NCI-H524 treated with DMSO at 0.1 percent for 48 hours (cell line): ENCODE measurements at places on chromosomes 7 and 10.
A peak's percentile ranks its signal among the peaks of the same experiment; 100 is the strongest.

GRCh38 chr7:20153999-20154398, 63.2 kb downstream of the MACC1 start:
- no peak for DNase-seq

- DNase-seq: no peak
Measured at GRCh38 chr7:20328692-20329091, 2.0 kb upstream of the ITGB8 start.

- no peak for DNase-seq
Measured at GRCh38 chr10:92290076-92290836, 622 bp downstream of the CPEB3 start.

DNA sequence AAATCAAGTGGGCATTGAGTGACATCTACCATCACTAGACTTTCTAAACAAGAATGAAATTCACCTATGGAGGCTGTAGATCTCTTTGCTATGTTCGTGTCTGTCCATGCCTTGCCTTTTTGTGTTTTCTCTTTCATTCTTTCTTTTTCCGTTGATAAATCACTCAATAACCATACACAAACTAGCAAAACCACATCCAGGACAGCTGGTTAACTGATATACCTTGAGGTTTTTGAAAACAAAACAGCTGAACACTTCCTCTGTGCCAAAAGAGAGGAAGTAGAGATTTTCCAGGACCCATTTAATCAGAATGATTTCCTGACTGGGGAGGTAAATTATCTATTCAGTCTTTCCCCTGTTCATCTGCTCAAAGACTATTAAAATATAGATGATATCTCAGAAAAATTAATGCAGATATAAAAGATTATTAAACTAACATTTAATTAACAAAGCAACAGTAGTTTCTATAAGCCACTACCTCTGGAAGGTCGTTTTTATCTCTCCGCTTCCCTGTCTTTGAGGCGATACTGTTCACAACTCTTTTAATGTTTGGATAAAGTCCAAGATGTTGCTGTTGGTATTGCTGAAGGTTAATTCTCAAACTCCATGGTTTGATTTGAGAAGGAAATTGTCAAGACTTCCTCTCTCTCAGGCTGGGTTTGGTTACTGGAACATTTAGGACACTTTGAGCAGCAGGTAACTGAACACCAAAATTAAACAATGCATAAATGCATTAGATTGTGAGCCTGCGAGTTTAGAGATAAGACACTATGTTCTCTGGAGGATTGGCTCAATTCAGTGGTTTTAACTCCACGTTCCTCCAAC, 24.4 kb upstream of the C10orf67 start:
- DNase-seq: no peak

GRCh38 chr7:158407581-158408317, 179.9 kb downstream of the PTPRN2 start:
- no peak for DNase-seq

- no peak for DNase-seq
Measured at GRCh38 chr10:11884706-11885423, 61.7 kb downstream of the PROSER2 start.

DNA sequence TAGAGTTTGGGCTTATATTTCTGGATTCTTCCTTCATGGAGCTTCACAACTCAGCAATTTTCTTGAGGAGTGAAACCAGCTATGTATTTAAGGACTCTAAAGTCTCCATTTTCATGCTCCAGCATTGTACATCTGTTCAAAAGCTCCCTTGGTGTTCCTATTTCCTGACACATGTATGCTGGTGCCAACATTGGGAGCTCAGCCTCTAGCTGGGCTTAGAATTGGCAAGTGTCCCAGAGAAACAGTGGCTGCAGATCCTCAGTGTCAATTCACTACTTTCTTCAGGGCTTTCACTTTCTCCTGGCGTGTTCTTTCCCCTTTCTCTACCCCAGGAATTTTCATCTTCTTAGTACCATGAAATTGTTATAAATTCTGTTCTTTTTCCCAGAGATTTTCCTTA, 103.1 kb downstream of the ZNF467 start:
- DNase-seq: no peak

DNA sequence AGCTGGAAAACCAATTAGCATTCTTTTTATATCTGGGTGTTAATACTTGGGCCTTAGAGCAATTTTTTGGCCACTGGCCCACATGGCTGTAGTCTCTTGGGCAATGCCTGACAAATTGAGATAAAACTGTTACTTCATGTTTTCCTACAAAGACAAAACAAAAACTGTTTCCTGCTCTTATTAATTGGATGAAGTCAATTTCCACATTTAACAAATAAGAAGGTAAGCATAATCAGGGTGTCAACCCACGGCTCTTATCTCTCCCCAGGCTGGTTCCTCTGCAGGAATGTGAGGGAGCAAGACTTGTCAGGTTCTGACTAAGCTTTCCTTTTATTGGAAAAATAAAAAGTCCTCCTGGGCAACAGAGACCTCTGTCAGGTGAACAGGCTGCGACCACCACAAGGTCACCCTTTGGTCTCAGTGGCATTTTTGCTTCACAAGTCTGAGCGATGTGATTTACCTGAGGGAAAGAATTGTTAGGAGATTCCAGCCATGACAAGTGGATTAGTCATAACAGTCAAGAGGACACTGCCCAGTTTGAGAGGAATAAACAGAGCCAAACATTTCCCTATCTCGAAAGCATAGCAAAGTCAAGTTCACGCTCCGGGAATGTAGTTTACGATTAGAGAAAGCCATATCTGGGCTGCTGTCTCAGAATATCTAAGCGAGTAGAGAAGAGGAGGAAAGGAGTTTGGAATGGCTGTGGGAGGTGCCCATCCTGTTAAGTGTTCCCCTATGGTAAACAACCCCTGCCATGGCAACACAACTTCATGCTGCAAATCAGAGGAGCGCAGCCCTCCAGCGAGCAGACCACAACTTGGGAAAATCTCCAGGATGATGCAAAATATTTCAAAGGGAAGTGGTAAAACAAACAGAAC, 144.4 kb downstream of the TES start:
- no peak for DNase-seq

DNA sequence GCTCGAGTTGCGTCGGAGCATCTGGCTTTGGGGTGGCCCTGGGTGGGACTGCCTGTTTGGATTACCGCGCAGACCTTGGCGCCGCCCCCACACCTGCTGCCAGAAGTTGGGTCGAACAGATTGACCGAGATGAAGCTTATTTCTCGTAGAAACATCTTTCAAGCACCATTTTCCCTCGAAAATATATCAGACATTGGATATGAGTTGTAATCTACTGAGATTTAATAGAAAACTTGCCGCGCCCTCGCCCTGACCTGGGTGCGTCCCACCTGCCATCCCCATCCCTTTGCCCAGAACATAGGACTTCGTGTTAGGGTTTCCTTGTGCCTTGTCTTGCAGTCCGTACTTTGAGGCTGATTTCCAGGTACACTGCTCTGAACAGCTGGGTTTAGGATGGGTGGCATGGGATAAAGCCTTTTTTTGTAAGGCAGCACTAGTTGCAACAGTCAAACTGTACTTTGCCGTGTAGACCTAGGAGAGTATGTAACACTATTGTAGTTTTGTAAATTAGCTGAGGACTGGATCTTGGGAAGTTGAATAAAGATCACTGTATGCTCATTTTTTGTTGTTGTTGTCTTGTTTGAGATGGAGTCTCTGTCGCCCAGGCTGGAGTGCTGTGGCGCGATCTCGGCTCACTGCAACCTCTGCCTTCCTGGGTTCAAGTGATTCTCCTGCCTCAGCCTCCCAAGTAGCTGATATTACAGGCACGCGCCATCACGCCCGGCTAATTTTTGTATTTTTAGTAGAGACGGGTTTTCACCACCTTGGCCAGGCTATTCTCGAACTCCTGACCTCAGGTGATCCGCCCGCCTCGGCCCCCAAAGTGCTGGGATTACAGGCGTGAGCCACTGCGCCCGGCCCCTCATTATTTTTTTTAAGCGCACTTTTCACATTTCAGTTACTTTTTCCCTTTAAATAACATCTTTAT, 978 bp downstream of the OGDH start:
- DNase-seq: no peak

GRCh38 chr10:42999385-43000020, 77.4 kb upstream of the RET start:
- no peak for DNase-seq

- DNase-seq: no peak
Measured at GRCh38 chr10:74896788-74897527, 70.6 kb downstream of the KAT6B start.

- DNase-seq: no peak
Measured at GRCh38 chr7:111516612-111517011, 45.7 kb downstream of the IMMP2L start.

GRCh38 chr7:148535217-148535616, 55.3 kb upstream of the C7orf33 start:
- no peak for DNase-seq

GRCh38 chr7:122383934-122384333, 79.4 kb upstream of the FEZF1 start:
- DNase-seq: peak; percentile 56

- DNase-seq: no peak
Measured at GRCh38 chr7:30272126-30272525, 12.3 kb upstream of the ZNRF2 start.

GRCh38 chr7:48452218-48452617, 281.0 kb downstream of the ABCA13 start:
- no peak for DNase-seq

DNA sequence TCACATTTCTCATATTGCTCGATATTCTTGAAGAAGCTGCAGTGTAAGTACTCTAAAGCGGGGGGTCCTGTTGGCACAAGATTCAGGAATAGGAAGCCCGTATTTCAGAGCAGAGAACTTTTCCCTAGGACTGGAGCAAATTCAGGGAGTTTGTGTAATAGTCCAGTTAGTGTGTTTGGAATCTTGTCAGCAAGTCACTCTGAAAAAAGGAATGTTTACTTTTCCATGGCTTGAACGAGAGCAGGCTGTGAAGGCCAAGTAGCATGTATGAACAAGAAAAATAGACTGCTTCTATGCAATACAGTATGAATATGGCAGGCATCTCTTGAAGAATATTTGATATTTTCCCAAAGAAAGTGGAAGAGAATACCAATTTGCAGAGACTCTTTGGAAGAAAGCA, 39.8 kb downstream of the CDC123 start:
- no peak for DNase-seq

DNA sequence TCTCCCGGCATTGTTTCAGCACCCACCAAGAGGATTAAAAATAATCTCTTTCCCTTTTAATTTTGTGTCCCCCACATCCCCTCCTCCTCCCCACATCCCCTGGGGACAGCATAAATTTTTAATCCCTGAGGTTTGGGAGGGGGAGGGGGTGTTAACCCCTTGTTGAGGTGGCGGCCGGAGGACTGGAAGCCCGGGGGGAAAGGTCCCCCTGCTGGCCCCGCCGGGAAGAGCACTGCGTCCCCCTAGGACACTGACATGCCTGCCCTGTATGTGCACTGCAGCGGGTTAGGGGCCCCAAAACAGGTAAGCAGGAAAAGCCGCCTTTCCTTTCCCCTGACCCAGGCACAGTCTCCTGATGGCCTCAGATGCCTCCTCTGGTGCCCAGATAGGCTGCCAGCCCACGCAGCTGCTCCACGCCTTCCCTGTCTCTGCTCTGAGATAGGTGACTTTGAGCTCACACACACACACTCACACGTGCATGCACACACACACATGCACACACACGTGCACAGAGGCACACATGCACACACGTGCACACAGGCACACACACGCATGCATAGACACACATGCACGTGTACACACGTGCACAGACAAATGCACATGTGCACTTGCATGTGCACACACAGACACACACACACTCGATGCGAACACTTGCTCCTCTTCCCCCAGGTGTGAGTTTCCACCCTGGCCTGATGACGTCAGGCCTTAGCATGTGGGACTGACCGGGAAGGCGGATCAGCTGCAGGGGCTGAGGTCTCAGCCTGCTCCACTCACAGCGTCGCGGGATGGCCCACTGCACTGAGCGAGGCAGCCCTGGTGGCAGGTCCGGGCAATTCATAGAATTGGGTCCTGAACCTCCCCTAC, 12.3 kb downstream of the CNPY1 start:
- DNase-seq: peak; percentile 13

- no peak for DNase-seq
Measured at GRCh38 chr10:133197786-133198185, 32.2 kb upstream of the UTF1 start.

DNA sequence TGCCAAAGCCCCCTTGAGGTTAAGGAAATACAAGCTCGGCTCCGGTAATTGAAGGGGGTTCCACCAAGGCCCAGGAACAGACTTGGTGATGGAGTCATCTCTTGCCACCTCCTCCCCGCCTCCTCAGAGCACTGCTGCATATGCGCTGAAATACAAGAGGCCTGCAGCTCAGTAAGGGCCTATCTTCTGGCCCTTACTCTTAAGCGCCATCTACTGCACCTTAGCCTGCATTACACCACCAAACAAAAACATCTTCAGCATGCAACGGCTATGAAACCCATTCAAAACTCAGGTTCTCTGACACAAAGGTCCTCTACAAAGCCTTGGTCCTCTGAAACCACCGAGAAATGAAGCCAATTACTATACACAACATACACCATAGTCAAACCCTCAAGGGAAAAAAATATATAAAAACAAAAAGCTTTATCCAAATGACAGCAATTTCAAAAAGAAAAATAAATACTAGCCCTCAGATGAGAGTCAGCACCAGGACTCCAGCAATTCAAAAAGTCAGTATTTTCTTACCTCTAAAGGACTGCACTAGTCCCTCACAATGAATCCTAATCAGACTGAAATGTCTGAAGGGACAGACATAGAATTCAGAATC, 176.8 kb upstream of the TBX20 start:
- DNase-seq: no peak

- no peak for DNase-seq
Measured at GRCh38 chr7:149818536-149818840, 19.7 kb upstream of the ZNF862 start.

- DNase-seq: no peak
Measured at GRCh38 chr10:89360157-89360556, 17.7 kb upstream of the IFIT1B start.

- no peak for DNase-seq
Measured at GRCh38 chr10:33120700-33121099, 162.7 kb upstream of the ITGB1 start.

GRCh38 chr10:86372784-86373239, 6.2 kb upstream of the GRID1 start:
- DNase-seq: no peak

DNA sequence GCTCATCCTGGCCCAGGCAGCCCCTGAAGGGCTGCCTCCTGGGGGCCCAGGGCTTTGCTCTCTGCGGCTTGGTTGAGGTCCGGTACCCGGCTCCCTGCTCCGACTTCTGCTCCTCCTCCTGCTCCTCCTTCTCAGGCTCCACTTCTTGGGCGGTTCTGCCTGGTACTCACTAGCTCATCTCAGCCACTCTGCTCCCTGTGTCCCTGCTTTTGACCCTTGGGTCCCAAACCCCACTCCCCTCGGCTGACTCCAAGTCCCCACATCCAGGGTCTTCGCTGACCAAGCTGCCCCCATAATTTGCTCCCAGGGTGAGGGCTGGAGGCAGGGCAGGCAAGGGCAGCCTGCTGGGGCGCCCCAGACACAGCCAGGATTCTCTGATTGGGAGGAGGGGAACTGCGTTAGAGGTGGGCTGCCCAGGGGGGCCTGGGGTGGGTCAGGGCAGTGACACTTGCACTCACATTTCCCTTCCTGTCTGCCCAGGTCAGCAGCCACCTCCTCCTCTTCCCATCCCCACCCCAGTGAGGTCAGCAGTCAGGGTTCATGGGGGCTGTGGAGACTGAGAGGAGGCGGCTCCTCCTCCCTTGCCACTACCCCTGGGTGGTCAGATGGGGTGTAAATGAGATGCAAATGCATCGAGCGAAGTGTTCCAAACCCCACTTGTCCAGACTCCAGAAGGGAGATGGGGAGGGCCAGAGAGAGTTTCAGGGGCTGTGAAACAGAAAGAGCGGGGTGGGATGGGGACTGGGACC, 2.2 kb downstream of the SMARCD3 start:
- no peak for DNase-seq

- DNase-seq: no peak
Measured at GRCh38 chr10:43814663-43815062, 166.0 kb upstream of the ZNF32 start.

- DNase-seq: no peak
Measured at GRCh38 chr7:158432369-158433341, 155.0 kb downstream of the PTPRN2 start.
